HEK293T (cell line): ENCODE measurements at places on chromosomes 7 and 10.

DNA sequence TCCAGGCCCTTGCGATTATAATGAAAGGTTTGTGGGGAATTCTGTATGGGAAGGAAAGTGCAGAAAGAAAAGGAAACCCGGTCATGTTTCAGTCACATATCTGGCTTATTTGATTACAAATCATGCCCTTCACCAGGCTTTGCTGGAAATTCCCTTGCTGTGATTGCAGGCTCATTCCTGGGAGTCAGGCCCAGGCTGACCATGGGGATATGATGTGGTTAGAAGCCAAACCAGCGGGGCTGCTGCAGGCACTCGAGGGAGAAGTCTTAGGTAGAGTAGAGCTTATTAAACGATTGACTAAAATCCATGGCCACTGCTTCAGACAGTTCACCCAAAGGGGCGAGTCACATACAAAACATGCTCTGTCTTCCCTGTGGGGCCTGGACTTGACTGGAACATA, 16.2 kb downstream of the PKD1L1 start:
- no peak for DNase-seq

DNA sequence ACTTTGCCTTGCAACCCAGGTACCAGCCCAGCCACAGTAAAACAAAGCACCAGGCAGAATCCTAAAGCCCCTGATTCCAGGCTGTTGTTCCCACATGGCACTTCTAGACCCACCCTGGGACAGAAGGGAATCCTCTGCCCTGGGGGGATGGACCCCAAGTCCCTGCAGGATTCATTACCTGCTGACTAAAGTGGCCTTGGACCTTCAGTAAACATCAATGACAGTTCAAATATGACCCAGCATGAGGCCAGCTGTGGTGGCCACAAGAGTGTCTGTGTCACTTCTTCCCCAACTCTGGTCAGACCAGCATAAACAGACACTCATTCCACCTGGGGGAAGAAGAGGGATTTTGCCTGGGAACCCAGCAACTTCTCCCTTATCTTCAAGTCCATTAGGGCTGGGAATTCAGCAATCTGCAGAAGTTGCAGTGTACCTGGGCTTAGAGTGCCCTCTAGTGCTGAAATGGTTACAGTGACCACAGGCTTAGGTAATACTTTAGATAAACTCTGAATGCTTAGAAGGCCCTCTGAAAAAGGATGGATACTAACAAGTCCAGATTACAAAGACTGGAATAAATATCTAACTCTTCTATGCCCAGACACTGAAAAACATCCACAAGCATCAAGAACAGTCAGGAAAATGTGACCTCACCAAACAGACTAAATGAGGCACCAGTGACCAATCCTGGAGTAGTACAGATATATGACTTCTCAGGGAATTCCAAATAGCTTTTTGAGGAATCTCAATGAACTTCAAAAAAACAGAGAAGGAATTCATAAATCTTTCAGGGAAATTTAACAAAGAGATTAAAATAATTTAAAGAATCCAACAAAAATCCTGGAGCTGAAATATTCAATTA, 108.5 kb upstream of the TMEM168 start:
- peak; percentile 54 for DNase-seq

DNA sequence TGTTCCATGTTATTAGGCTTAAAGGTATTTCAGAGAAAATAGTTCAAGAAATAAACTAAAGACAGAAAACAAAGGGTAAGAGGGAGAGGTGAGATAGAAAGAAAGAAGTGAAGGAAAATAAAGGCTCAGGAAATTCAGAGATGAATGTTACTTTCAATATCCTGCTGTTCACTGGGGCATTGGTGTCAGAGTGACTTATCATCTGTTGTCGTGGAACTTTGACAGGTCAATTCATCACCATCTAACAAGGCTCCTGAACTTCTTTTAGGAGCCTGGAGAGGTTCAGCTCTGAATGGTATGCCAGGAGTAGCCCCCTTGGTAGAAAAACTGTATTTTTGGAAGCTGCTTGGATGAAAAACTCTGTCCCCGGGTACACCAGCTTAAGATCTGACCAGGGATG, 100.1 kb downstream of the KLF6 start:
- no peak for DNase-seq

- DNase-seq, result no peak
Measured at GRCh38 chr10:47420305-47421056, 36.4 kb upstream of the ZNF488 start.

DNA sequence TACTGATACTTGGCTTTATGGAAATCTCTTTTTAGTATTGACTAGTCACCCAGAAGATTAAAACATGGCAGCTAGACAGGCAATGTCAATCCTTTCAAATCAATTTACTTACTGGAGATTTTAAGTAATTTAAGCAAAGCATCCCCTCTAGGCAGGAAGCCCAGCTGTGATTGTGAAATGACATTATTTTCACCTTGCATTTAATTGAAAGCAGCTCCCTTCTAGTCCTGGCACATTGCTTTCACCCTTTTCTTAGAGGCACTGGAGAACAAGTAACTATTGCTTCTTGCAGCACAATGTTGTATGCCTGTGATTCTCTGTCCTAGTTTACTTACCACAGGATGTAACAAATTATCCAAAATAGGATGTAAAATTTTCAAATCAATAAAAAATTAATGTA, 13.3 kb downstream of the ST7 start:
- no peak for DNase-seq

- DNase-seq, result peak; percentile 61
Measured at GRCh38 chr10:12348870-12349628, at the start of gene CAMK1D. Gene CAMK1D, plus strand, starts transcription at chr10:12349547.

DNA sequence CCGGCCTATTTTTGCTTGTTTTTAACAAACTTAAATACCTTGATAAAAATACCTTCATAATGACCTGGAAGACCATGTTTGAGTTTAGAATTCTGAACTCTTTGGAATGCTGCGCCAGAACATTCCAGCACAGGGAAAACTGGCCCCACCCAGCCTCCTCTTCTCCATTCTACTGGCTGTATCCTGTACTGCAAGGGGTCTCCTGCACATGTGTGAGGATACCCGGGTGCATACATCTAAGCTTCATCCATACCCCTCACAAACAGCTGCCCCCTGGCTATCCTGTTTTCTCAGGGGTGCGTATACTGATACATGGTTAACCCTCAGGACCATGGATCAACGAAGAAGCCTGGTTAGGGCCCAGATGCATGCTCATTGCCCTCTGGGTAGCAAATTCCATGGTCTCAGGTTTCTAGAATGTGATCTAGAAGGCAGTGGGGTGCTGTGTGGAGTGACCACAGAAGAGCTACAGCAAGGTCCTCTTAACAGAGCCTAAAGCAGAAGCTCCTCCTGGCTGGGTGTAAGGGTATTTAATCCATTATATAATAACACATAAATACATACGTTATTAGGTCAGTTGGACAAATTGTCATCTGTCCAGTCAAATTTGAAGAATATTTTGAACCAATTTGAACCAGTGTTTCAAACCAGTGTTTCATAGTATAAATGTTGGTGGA, 26.1 kb downstream of the HACD1 start:
- DNase-seq, result no peak

GRCh38 chr7:81007051-81007450, 88.2 kb upstream of the SEMA3C start:
- no peak for DNase-seq

GRCh38 chr10:66819691-66820090, 106.1 kb upstream of the LRRTM3 start:
- DNase-seq, result no peak

GRCh38 chr7:83532219-83532618, 116.7 kb downstream of the SEMA3E start:
- no peak for DNase-seq

DNA sequence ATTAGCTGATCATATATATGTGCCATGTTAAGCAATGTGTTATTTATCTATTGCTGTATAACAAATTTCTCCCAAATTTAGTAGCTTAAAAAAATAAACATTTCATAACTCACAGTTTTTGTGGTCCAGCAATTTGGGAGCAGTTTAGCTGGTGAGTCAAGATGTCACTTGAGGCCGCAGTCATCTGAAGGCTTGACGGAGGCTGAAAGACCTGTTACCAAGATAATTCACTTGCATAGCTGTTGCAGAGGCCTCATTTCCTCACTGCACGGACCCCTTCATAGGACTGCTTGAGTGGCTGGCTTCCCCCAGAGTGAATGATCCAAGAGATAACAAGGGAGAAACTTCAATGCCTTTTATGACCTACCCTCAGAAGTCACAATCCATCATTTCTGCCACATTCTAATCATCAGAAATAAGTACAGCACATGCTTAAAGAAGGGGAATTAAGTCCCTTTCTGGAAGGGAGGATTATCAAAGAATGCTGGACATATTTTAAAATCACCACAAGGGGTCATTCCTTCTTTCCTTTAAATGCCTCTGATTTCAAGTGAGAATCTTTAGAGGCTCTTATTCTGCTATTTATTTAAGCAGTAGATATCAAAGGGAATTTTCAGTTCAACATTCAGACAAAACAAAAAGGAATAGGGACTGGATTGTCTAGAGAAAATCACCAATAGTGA, 10.5 kb upstream of the SRPK2 start:
- DNase-seq, result no peak

DNA sequence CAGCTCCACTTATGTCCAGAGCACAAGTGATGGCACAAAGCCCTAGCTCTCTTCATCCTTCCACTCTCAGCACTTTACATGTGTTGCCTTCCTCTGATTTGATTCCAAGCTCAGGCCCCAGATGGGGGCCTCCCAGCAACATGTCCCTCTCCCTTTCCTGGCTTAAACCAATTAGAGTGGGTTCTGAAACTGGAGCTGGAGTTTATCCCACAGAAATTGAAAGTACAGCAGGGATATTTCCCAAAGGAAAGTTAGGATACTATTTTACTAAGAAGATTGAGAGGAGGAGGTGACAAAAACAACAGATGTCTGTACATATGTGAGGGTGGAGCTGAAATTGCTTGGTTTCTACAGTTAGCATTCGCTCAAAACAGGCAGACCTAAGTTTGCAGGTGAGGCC, 724.6 kb downstream of the AUTS2 start:
- DNase-seq, result no peak

- DNase-seq, result no peak
Measured at GRCh38 chr10:100025576-100025975, 15.8 kb upstream of the DNMBP start.
